ENCODE measurements at places on chromosomes 2 and 18.
A peak's percentile ranks its signal among the peaks of the same experiment; 100 is the strongest.

DNA sequence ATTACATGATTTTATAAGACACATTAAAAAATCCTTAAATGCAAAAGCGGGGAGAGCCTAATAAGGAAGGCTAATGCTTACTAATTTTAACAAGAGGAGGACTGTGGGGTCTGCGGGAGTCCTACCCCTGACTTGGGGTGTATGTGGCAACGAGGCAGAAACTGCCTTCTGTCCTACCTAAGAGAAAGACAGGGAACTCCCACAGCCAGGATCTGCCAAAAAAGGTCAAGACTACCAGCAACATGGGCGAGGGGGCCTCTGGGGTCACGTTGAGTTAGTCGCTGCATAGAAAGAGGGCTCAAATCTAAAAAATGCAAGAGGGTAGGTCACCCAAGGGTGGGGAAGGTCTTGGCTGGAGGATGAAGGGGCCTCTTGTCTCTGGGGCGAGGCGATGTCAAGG, 529 bp upstream of the AMER3 start:
- no peak for DNase-seq

GRCh38 chr2:169716938-169717690, 16.5 kb upstream of the KLHL23 start:
- no peak for DNase-seq

- peak; percentile 68 for DNase-seq
Measured at GRCh38 chr2:190996338-190996946, 17.5 kb downstream of the STAT1 start.

- DNase-seq, result no peak
Measured at GRCh38 chr18:649341-649740, 8.1 kb upstream of the TYMS start.

- DNase-seq, result no peak
Measured at GRCh38 chr2:127161176-127162136, 54.5 kb upstream of the BIN1 start.

- DNase-seq, result peak; percentile 83
Measured at GRCh38 chr2:9139491-9140443, 66.8 kb upstream of the ASAP2 start.

DNA sequence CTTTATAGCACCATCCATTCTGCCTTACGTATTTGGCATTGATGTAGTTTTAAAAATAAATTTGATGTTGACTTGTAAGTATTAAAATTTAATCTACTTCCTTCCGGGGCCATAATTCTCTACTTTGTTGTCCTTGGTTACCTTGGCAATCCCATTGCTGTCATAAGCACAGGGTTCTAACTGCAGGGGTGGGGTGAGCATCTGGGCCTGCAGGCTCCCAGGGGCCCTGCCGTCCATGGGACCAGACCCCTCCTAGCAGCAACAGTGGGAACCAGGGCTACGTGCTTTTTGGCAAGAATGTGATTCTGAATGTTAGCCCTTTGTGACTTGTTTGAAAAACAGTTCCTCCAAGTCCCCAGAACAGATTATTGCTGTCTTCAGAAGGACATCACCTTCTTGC, 4.9 kb downstream of the ASAP2 start:
- DNase-seq, result no peak

DNA sequence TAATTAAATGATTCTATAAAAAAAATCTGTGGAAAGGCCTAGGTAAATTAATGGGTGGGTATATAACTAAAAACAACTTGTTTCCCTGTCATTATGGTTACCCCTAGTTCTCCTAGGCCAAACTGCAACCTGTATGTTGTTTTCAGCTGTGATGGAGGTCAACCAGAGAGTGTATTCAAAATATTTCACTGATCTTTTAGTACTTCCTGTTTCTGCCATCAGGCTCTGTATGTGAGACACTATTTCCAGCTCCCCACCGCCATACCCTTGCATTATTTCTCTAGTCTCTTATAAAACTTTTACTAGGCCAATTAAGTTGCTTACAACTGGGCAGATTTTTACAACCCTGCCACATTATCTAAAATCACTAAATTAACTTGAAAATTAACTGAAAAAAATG, 21.0 kb upstream of the CDKL4 start:
- peak; percentile 11 for DNase-seq

- DNase-seq, result no peak
Measured at GRCh38 chr2:173264603-173265366, 89.9 kb upstream of the CDCA7 start.

GRCh38 chr2:148257276-148257675, 236.4 kb downstream of the MBD5 start:
- DNase-seq, result no peak

DNA sequence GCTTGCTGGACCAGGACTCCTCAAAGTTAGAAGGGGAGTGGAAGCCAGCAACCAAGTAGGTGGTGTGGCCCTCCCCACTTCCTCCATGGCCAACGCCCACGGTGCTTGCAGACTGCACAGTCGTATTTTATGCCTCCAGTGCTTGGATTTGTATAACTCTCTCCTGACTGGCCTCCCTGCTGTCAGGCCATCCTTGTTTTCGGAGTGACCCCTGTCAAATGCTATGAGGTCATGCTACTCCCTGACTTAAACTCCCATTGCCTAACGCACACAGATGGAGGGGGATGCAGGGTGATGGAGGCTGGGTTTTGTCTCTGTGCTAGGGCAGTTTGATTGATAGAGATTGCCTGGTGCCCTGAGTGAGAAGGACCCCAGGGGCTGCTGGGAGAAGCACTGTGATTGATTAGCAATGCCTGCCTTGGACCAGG, 36.1 kb downstream of the GLI2 start:
- DNase-seq, result no peak

GRCh38 chr18:42242758-42243157, 287.7 kb downstream of the PIK3C3 start:
- DNase-seq, result no peak

DNA sequence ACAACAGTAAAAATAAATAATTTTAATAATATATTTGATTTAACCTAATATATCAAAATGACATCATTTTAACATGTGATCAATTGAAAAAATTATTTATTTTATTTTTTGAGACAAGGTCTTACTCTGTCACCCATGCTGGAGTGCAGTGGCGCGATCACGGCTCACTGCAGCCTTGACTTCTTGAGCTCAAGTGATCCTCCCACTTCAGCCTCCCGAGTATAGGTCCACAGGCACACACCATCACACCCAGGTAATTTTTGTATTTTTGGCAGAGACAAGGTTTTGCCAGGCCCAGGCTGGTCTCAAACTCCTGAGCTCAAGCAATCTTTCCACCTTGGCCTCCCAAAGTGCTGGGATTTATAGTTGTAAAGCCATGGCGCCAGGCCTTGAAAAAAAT, 126.7 kb upstream of the COPS8 start:
- DNase-seq, result no peak

DNA sequence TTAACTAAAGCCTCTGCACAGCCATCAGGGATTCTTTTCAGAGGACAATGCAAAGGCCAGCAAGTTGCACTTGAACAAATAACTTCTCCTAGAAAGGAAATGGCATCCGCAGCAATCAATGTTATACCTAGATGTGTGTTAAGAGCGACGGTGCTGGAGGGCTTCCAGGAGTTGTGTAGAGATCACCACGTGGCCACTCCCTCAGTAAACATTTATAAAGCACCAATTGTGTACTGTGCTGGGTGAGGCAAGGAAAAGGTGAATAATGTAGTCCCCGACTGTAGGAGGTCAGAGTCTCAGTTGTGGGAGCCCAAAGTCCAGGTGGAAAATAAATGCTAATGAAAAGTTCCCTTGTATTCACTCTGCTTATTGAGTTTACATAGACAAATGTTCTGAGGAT, 135.0 kb downstream of the ALK start:
- no peak for DNase-seq

GRCh38 chr2:108363024-108363907, 14.5 kb upstream of the SULT1C4 start:
- no peak for DNase-seq

DNA sequence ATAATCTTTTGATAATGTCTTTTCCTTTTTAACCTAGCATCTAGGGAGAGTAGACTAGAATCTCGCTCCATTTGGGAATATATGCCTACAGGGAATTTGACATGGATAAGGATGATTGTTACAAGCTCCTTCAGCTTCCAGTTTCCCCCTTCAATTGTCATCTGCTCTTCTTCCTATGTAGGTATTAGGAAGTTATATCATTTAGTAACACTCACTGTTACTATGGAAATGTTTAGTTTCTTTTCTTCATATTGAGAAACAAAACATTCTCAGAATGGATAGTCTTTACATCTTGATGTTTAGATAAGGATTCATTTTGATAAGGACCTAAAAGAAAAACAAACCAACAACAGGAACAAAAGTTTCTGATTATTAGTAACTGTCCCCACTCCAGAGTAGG, 127.6 kb downstream of the PHLPP1 start:
- DNase-seq, result no peak

- DNase-seq, result no peak
Measured at GRCh38 chr2:168363347-168364092, 92.6 kb upstream of the CERS6 start.

GRCh38 chr18:47752796-47753645, 177.4 kb downstream of the SMAD2 start:
- DNase-seq, result no peak

DNA sequence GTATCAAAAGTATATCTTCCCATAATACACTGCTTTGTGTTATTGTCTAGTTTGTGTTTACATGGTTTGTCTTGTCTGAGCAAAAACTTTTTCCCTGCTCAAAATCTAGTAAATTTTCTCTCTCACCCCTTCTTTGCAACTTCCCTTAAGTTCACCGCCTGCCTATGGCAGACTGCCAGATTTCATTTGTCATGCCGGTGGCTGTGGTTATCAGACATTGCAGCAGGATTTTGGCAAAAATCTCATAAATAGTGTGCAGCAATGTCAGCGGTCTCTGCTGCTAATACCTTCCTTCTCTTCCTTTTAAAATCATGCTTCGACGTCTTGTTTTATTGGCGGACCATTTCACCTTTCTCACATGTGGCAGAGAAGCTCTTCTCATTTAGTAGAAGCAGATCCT, 45.6 kb upstream of the TMEM178A start:
- DNase-seq, result peak; percentile 25

DNA sequence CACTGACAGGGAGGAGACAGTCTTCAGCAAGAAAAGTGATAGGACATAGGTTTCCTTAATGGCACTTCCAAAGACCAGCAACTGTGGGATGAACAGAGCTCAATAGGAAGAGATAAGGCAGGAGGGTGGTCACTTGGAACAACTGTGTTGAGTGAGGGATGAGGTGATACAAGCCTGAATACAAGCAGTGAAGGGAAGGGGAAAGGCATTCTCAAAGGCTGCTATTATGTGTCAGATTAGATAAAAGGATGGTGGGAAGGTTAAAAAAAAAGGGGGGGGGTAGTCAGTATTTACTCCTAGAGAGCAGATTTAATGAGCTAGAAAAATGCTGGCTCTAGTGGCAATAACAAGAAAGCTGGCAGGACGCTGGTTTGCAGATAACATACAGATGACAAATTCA, 25.7 kb downstream of the CCBE1 start:
- DNase-seq, result no peak

DNA sequence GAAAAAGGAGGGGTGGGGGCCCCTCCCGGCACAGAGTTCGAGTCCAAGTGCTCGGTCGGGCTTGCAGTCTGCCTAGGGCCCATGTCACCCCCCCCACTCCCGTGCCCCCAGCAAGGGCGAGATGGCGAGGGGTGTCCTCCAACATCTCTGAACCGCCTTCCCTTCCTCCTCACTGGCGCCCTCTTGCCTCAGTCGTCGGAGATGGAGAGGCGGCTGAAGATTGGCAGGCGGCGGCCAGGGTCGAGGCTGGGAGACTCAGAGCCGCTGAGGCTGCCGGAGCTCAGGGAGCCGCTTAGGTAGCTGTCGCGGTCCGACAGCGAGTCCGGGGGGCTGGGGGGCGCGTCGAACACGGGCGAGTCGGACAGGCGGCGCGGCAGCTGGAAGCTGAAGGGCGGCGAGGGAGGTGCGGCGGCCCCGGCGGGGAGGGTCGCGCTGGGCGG, 2.3 kb downstream of the ZFP36L2 start:
- DNase-seq, result no peak

DNA sequence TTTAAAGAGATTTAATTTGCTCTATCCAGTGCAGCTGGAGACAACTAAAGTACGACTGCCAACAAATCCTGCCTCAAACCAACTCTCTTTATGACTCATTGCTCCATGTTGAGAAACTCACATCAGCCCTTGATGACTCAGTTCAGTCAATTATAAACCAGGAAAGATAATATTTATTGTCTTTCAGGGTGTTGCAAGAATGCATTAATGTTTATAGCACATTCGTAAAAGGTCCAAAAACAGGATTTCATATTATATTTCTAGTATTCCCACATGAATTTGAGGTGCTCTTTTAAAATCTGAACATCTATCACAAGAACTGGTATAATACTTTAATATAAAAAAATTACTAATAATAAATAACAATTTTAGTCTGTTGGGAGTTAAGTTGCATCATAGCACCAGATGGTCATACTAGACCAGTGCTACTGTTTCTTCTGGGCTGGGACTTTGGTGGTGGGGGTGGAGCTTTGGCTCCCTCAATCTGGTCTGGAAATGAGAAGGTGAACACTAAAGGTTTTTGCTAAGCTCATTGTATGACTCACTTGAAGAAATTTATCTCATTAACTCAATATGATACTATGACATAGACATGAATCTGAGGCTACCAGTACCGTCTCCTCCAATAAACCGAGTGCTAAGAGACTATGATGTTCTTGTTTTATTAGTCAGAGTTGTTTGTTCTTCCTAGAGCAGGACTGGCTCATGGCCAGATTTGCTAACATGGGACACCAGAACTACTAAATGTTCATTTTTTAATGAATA, 26.6 kb upstream of the MAP3K20 start:
- DNase-seq, result no peak

DNA sequence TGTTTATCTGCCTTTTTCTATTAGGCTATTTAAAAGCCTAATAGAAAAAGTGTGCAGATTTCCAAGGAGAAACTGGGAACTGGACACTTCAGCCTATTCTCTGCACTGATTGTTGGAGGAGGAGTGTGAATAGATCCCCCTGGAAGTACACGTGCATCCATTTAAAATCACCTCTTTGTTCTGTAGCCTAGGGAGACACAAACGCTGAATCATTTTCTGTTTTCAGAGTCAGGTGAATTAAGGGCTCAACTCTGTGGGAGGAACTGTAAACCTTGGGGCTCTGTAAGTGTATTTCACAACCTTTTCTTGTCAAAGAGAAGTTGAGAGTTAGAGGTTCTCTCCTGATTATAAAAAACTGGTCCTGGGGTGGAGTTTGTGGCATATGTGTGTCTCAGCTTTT, 159.7 kb downstream of the SPAG16 start:
- no peak for DNase-seq

- DNase-seq, result no peak
Measured at GRCh38 chr2:38170733-38171132, 94.8 kb upstream of the CYP1B1 start.

DNA sequence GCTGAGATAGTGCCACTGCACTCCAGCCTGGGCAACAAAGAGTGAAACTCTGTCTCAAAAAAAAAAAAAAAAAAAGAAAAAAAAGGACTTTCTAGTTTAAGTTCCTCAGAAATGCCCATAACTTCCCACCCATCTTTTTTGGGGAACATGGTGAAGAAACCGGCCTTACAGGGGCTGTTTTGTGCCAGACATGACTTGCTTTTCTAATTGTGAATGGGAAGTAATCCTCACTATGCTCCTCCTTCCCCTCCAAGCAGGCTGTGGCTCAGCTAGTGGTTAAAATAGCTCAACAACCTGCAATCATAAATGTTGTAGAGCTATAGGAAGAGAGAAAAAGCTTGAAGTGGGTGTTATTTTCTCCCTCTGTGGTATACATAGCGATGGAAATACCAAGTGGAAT, 34.1 kb upstream of the OLA1 start:
- no peak for DNase-seq

GRCh38 chr2:20282916-20283592, 58.1 kb upstream of the SDC1 start:
- DNase-seq, result no peak

GRCh38 chr2:127256381-127256780, 36.3 kb upstream of the CYP27C1 start:
- DNase-seq, result no peak

Data from HEK293T (cell line).